ENCODE measurements at places on chromosomes 3 and 15.

GRCh38 chr15:78419367-78419766, 18.6 kb upstream of the IREB2 start:
- DNase-seq, result no peak

- DNase-seq, result no peak
These were observed 41.8 kb downstream of the SERPINI1 start for GRCh38 chr3:167777356-167777755.

DNA sequence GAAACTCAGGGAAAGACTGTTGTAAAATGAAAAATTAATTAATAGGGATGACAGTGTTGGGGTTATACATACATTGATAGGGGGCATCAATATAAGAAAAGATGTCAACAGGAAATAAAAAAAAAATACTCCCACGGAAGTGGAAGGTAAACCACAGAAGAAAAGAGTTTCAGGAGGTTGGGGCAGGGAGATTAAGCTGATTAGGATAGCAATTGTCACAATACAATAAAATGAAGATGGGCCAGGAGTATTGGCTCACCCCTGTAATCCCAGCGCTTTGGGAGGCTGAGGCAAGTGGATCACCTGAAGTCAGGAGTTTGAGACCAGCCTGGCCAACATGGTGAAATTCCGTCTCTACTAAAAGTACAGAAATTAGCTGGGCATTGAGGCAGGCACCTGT, 536.1 kb downstream of the AGBL1 start:
- no peak for DNase-seq

DNA sequence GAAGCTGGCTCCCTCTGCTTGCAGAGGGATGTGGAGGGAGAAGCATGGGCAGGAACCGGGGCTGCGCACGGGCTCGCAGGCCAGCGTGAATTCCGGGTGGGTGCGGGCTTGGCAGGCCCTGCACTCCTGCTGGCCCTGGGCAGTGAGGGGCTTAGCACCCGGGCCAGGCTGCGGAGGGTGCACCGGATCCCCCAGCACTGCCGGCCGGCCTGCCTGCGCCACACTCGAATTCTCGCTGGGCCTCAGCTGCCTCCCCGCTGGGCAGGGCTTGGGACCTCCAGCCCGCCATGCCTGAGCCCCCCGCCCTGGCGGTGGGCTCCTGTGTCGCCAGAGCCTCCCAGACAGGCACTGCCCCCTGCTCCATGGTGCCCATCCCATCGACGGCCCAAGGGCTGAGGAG, 47.6 kb upstream of the SPATA12 start:
- DNase-seq, result no peak

- DNase-seq, result no peak
These were observed 124.9 kb upstream of the RASGRP1 start for GRCh38 chr15:38689522-38689921.

DNA sequence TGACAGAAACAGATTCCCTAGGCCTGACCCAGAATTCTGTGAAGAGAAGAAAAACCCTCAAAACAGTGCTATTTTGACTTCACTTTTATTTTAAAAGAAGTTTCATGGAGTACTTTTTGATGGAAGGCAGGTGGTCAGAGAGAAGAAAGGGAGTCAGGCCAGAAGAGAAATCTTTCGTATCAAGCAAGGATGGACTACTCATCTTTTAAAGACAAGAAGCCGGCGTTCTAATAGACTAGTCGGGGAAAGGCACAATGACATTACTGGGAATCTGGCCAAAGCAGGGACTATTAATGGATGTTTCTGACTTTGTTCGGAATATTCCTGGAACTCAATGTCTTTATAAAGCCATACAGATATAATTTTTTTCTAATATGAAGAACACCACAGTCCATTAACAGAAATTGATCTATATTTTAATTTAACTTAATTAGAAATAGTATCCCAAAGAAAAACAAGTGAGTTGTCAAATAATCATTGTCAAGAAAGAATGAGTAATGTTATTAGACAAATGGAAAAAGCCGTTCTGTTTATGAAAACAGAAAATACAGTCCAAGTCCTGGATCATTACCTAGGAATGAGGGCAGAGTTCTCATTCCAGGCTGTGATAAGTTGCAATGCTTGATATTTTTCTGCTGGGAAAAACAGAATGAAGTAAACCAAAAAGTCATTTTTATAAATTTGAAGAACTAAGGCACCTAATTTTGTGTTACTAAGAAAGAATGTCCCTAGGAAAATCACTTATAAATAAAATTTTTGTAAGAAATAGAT, 23.7 kb upstream of the PCOLCE2 start:
- DNase-seq, result no peak

DNA sequence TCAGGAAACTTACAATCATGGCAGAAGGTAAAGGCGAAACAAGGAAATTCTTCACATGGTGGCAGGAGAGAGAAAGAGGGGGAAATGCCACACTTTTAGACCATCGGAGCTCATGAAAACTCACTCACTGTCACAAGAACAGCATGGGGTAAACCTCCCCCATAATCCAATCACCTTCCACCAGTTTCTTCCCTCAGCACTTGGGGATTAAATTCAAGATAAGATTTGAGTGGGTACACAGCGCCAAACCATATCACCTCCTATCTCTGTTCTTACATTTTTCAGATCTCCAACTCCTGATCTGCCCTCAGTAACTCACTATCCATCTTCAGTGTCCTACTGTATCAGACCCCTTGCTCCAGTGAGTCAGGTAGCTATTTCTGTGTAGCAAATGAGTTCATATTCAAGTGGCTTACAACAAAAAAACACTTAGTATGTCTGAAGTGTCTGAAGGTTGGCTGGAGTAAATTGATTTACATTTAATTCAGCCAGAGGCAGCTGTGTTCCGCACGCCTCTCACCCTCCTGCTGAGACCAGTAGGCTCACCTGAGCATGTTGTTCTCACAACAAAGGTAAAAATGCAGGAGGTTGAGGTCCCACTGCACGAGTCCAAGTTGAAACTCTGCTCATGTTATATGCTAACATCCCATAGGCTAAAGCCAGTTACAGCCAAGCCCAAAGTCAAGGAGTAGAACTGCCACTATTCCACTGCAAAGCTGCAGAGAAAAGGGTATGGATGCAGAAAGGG, 180.7 kb upstream of the LMCD1 start:
- no peak for DNase-seq

- DNase-seq, result no peak
These were observed 10.1 kb downstream of the CEMIP start for GRCh38 chr15:80789296-80789695.

- no peak for DNase-seq
These were observed 61.0 kb downstream of the SEMA6D start for GRCh38 chr15:47778263-47778770.

DNA sequence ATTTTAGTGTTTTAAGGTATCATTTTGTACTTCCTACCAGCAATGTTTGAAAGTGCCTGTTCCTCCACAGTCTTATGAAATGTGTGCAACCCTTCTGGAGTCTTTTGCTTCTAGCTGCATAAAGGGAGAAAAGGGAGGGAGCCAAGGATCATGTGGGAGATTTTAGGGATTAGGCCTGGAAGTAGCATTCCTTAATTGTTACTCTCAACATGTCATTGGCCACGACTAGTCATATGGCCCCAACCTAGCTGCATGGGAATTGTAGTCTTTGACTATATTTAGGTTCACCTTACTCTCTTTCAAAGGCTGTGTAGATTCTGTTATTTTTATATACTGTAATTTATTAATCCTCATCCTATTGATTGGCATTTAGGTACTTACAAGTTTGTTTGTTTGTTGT, 14.9 kb downstream of the CRTAP start:
- DNase-seq, result peak; percentile 28

- DNase-seq, result no peak
These were observed 37.8 kb downstream of the CCNL1 start for GRCh38 chr3:157122116-157122515.

GRCh38 chr3:9791790-9792404, 376 bp downstream of the TADA3 start:
- no peak for DNase-seq

GRCh38 chr3:8776406-8776805, 7.0 kb upstream of the OXTR start:
- no peak for DNase-seq

- DNase-seq, result no peak
These were observed 33.5 kb upstream of the TIMP4 start for GRCh38 chr3:12192173-12192572.

- DNase-seq, result no peak
These were observed 747.9 kb upstream of the CCDC54 start for GRCh38 chr3:106629215-106629832.

GRCh38 chr3:124584552-124585391, 145.5 kb upstream of the UMPS start:
- DNase-seq, result peak; percentile 86

- no peak for DNase-seq
These were observed 1257.1 kb downstream of the NSUN3 start for GRCh38 chr3:95319921-95320494.
